ENCODE measurements at places on chromosomes 5 and 9. TPM values are rescaled to one million over a fixed set of nuclear protein-coding genes. Genes with fewer than 3 reads are reported as not detected.

Gene GBGT1
- 2.8 TPM for total RNA-seq

Gene TOR4A
- total RNA-seq = 28.2 TPM

Gene FCHSD1
- 7.4 TPM for total RNA-seq

Gene DNLZ
- total RNA-seq = 39.1 TPM

Gene VLDLR
- total RNA-seq = 22.4 TPM

Gene IFNB1
- not detected for total RNA-seq

Gene SUSD3
- 0.62 TPM for total RNA-seq

Gene PRKAA1
- total RNA-seq = 36.2 TPM

Gene ATG12
- 51.0 TPM for total RNA-seq

Gene LRRC19
- total RNA-seq = not detected

Gene SHISAL2B
- not detected for total RNA-seq

Gene LRRC26
- 1.3 TPM for total RNA-seq

Gene HTR4
- total RNA-seq = not detected

Gene IER5L
- 77.0 TPM for total RNA-seq

Gene PCAT7
- total RNA-seq = 0.71 TPM

Gene SIGMAR1
- 198 TPM for total RNA-seq

Gene ZNF454
- total RNA-seq = not detected

Gene ROR2
- total RNA-seq = 2.9 TPM

Gene LHX3
- 0.12 TPM for total RNA-seq

Gene TLE1
- total RNA-seq = 77.6 TPM

Gene NUTM2F
- not detected for total RNA-seq

Gene PCDHGA9
- not detected for total RNA-seq

Gene CYLC2
- not detected for total RNA-seq

Gene WNK2
- total RNA-seq = 6.1 TPM

Gene RORB
- total RNA-seq = not detected

Gene SLC36A3
- not detected for total RNA-seq

Gene TXNDC8
- total RNA-seq = not detected

Gene SLC46A2
- not detected for total RNA-seq

Gene SNCB
- total RNA-seq = 1.2 TPM

Gene ZER1
- 15.1 TPM for total RNA-seq

Gene PROB1
- total RNA-seq = 0.33 TPM

Gene SEC24A
- 14.7 TPM for total RNA-seq

Gene SPINK5
- total RNA-seq = not detected

Gene MRPS27
- 58.1 TPM for total RNA-seq

Gene MAMDC4
- 4.1 TPM for total RNA-seq

Gene ANKRD55
- 0.03 TPM for total RNA-seq

Gene CDH6
- total RNA-seq = 0.19 TPM

Gene TMEM171
- 4.8 TPM for total RNA-seq

Gene DROSHA
- 41.7 TPM for total RNA-seq

Gene SLC25A48
- total RNA-seq = not detected

Gene SLCO6A1
- total RNA-seq = not detected

Gene TLN1
- total RNA-seq = 117 TPM

Gene CCL27
- not detected for total RNA-seq

Gene WDR31
- 1.1 TPM for total RNA-seq

All from A549 treated with CpdA at 1 μM for 4 hours (cell line).